ENCODE measurements at places on chromosomes 16 and 17.

GRCh38 chr16:72188541-72188940 is 16.6 kb upstream of the PMFBP1 start:
- H3K4me3 ChIP-seq, result no peak overlapping the region
- no peaks in the 10 kb centered on the region for H3K27me3 ChIP-seq
- peaks cover 19% of the 10 kb centered on the region for H3K4me1 ChIP-seq
- H3K36me3 ChIP-seq, result peaks cover 9% of the 10 kb centered on the region
- DNase-seq, result no peak

GRCh38 chr16:73965591-73965990 is 331.0 kb upstream of the PSMD7 start:
- H3K27me3 ChIP-seq, result peaks cover 24% of the 10 kb centered on the region
- H3K4me1 ChIP-seq, result no peaks in the 10 kb centered on the region
- H3K36me3 ChIP-seq, result no peaks in the 10 kb centered on the region
- no peak overlapping the region for H3K4me3 ChIP-seq

DNA sequence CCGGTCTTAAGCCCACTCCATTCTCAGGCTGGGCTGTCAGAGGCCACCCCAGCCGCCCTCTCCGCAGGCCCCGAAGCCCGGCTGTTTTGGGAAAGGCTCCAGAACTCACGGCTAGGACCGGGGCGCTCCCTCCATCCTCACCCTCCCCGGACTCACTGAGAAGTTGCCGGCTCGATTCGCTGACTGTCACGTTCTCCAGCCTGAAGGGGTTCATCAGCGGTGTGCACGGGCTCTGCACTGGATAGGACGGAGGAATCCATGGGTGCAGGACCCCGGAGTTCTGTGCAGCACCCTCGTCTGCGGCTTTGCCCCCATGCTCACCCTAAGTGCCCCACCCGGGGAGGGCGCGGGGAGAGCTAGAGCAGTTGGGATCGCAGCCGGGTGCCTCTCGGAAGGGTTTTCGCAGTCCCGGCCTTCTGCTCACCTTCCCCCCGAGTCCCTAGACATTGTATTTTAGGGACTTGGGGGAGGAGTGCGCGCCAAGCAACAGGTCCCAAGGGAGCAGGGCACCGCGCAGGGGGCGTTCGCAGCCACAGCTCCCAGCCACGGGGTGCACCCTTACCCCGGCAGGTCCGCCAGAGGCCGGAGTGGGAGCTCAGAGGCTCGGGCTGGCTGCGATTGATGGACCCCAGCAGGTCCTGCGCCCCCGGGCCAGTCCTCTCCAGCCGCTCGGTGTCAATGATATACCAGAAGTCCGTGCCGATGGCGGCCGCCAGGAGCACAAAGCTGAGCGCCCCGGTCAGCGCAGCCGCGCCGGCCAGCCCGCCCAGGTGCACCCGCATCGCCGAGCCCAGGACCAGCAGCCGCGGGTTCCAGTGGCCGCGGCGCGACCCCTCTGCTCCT is 1.0 kb downstream of the TMEM114 start:
- DNase-seq, result no peak
- no peak overlapping the region for H3K27ac ChIP-seq
- no peak overlapping the region for H3K4me3 ChIP-seq

DNA sequence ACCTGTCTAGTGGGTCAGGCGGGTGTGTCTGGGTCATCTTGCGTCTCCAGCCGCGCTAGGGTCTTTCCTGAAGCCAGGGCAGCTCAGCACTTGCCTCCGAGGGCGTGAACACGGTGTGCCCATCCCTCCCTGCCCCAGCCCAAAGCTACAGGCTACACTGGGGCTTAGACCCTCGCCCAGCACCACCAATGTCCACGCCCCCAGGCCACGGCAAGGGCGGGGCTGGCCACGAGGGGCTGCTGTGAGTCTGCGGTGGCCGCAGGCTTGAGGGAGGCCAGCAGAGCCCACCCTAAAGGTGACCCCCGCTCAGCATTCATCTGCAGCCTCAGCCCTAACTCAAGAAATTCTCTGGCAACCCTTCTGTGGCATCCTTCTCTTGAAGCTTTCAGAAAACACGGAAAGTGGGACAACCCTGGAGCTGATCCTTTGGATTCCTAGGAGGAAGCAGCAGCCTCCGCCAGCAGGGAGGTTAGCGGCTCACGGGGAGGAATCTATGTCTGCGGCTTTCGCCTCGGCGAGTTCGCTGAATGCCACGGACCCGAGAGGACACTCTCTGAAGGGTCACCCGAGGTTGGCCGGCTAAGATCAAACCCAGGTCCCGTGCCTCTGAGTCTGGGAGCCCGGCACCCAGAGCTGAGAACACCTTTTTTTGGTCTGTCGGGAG is 41.7 kb downstream of the TIMM22 start:
- H3K4me3 ChIP-seq, result no peak overlapping the region
- peaks cover 9% of the 10 kb centered on the region for H3K36me3 ChIP-seq
- no peaks in the 10 kb centered on the region for H3K27me3 ChIP-seq
- no peak for DNase-seq

DNA sequence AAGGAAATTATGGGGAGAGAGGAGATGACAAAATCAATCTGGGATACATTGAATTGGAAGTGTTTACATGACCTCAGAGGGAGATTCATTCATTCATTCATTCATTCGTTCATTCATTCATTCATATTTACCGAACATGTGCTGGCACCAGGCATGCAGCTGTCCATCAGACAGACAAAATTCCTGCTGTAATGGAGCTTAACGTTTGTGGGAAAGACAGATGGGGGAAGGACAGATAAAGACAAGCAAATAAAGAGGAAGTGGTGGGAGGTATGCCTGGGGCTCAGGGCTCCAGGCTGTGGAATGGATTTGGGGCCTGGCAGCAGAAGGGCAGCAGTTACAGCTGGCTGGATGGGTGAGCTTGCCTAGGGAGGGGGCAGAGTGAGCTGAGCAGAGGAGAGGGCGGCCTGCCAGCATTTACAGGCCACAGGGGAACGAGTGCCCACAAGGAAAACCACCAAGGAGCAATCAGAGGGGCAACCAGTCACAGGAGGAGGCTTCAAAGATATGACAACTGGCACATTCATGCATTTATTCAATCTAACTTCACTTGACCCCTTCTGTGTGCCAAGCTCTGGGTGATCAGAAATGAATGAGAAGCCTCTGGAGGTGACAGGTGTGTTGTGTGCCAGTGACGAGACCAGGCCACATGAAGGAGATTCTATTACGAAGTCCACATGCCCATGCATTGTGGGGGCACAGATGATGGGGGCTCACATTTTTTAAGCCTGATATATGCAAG is 48.5 kb downstream of the ARHGAP27 start:
- H3K27ac ChIP-seq, result no peak overlapping the region
- H3K4me3 ChIP-seq, result no peak overlapping the region
- H3K27me3 ChIP-seq, result peaks cover 22% of the 10 kb centered on the region
- peaks cover 27% of the 10 kb centered on the region for H3K4me1 ChIP-seq
- no peak for DNase-seq
- peaks cover 11% of the 10 kb centered on the region for H3K36me3 ChIP-seq

- no peaks in the 10 kb centered on the region for H3K27me3 ChIP-seq
- no peak overlapping the region for H3K27ac ChIP-seq
- DNase-seq, result no peak
- no peaks in the 10 kb centered on the region for H3K4me1 ChIP-seq
- H3K4me3 ChIP-seq, result no peak overlapping the region
These were observed 28.1 kb downstream of the PMP22 start for GRCh38 chr17:15237106-15237425.

- no peak overlapping the region for H3K27ac ChIP-seq
- H3K36me3 ChIP-seq, result no peaks in the 10 kb centered on the region
- H3K27me3 ChIP-seq, result peaks cover 36% of the 10 kb centered on the region
- no peak for DNase-seq
- H3K4me3 ChIP-seq, result no peak overlapping the region
- no peaks in the 10 kb centered on the region for H3K4me1 ChIP-seq
These were observed 87.6 kb downstream of the HS3ST2 start for GRCh38 chr16:22901563-22901962.

DNA sequence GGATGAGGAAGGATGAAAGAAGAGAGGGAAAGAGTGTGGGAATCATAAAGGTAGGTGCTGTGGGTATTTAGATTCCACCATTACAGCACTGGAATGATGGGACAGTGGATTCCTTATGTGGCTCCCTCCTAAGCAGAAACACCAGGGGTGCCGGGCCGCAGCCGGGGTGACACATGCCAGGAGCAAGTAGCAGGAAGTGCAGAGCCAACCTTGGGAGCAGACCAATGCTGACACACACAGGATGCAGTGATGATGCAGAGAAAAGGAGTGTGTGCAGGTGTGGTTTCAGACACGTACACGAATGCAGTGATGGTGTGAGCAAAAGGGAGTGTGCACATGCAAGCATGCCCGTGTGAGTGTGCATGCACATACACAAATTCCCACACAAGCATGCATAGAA is 338.0 kb downstream of the SLC39A11 start:
- H3K4me3 ChIP-seq, result no peak overlapping the region
- H3K4me1 ChIP-seq, result no peaks in the 10 kb centered on the region
- no peaks in the 10 kb centered on the region for H3K27me3 ChIP-seq
